Stomach (tissue), 19 donors: ENCODE measurements at places on chromosomes 12 and 14. TPM values are rescaled to one million over a fixed set of nuclear protein-coding genes. Genes with fewer than 3 reads are reported as not detected.
A peak's percentile ranks its signal among the peaks of the same experiment; 100 is the strongest.

DNA sequence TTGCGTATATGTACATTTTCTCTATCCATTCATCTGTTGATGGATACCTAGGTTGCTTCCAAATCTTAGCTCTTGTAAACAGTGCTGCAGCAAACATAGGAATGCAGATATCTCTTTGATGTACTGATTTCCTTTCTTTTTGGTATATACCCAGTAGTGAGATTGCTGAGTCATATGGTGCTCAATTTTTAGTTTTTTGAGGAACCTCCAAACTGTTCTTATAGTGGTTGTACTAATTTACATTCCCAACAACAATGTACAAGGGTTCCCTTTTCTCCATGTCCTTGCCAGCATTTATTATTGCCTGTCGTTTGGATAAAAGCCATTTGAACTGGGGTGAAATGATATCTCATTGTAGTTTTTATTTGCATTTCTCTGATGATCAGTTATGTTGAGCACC is 44.3 kb downstream of the PELI2 start:
- DNase-seq = no peak

GRCh38 chr14:38256533-38256840 is 594 bp upstream of the CLEC14A start:
- DNase-seq = peak; percentile 73

GRCh38 chr12:74647256-74647655 is 109.6 kb downstream of the ATXN7L3B start:
- no peak for DNase-seq

DNA sequence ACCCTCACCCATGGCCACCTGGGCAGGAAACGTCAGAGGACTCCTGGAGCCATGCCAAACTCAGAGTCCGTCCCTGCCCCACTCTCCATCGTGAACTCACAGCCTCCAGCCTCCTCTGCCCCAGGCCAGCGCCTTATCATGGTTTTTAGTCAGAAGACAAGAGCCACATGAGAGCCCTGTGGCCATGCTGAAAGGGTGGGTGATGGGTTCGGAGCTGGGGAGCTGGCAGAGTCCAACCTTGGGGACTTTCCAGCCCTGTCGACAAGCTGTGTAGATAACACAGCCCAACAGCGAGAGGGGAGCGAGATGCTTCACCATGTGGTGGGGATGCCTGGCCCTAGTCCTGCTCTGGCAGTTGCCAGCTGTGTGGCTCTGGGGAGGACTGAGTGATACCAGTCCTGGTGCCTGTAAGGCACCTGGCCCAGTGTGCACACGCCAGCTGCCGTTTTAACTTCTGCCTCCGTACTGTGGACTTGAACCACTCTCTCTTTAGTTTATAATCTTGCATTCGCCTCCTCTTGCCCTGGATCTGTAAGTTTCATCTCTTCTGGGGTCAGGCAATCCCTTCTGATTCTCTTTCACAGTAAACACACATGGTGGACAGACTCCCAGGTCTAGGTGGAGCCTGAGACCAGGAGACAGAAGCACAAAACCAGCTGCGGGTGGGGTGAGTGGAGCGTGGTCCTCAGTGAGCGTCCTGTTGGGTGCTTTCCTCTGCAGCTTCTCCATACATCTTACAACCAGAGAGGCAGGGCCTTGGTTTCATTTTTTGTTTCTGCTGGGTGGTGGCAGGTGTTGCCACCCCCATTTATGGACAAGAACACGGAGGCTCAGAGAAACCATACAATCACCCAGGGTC is 55.3 kb downstream of the RIN3 start:
- no peak for DNase-seq

DNA sequence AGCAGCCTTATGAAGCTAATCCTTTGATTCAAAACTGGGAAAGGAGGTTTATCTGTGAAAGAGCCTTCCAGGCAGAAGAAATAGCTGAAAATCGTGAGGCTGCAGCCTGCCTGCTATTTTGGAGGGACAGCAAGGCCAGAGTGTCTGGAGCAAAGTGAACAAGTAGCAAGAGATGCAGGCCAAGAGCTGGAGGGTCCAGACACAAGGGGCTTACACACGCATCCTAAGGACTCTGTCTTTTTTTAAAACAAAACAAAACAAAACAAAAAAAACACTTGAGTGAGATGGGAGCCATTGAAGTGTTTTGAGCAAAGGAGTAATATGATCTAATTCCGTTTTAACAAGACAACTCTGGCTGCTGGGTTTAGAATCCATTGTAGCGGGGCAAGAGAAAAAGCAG is 76.4 kb upstream of the BCAT1 start:
- DNase-seq = no peak

DNA sequence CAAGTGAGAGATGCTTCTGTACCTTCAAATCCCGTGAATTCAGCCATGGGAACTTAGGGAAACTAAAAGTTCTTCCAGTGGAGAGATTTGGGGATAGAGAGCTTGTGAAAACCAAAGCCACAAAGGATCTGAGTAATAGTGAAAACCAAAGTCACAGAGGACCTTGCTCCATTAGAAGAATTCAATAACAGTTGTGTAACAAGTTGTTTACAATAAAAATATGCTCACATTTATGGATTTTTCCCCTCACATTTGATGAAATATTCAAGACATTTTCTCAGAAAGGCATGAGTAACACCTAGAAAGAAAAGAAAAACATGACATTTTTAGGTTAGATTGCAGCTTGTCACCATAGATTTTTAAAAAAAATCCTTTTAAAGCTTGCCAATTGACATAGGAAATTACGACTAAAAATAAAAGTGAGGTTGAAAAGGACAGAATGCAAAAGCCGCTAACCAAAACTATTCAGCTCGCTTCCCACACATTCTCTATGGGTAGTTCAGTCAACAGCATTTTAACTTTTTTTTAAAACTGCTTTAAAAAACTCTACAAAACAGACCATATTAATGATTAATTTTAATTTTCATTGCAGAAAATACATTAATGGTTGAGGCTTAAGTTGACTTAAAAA is 113.2 kb downstream of the CAND1 start:
- no peak for DNase-seq

- DNase-seq = no peak
Measured at GRCh38 chr12:28882444-28882843, 266.6 kb upstream of the FAR2 start.

DNA sequence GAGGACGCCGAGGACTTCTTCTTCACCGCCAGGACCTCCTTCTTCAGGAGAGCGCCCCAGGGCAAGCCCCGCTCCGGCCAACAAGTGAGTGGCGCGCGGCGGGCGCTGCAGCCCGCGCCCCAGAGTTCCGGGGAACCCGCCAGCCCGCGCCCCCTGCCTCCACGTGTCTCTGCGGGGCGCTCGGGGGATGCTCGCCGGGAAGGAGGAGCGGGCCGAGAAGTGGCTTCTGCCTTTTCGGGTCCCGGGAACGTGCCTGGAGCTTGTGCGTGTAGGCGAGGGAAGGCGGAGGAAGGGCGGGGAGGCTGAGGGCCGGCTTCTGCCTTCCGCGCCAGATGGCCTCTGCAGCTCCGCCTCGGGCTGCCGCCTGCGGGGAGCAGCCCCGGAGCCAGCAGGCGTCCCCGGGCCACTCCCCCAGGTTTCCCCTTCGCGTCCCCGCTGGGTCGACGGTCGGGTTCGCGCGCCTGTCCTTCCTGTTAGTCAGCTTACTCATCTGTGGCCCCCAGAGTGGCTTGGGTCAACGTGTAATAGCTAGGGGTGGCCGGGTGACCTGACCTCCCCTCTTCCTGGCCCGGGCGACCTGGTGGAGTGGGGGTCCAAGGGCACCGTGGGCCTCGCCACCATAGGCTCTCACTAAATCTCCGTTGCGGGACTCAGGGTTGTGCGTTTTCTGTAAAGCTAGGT is 505 bp downstream of the RASSF3 start:
- DNase-seq = peak; percentile 86

- no peak for DNase-seq
Measured at GRCh38 chr12:112841906-112842305, 50.4 kb downstream of the RPH3A start.

DNA sequence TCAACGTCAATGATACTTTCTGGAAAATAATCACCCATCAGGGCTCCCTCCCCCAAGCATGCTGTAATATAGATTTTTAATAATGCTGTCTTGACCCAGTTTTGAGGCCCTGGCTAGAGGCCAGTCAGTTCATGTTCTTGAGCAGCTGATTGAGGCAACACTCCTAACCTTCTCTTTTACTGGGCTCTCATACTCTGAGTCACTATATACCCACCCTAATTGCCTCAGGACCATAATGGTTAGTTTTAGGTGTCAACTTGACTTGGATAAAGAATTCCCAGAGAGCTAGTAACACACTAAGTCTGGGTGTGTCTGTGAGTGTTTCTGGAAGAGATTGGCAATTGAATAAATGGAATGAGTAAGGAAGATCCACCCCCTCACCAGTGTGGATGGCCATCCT is 527.0 kb upstream of the ATP2B1 start:
- no peak for DNase-seq

DNA sequence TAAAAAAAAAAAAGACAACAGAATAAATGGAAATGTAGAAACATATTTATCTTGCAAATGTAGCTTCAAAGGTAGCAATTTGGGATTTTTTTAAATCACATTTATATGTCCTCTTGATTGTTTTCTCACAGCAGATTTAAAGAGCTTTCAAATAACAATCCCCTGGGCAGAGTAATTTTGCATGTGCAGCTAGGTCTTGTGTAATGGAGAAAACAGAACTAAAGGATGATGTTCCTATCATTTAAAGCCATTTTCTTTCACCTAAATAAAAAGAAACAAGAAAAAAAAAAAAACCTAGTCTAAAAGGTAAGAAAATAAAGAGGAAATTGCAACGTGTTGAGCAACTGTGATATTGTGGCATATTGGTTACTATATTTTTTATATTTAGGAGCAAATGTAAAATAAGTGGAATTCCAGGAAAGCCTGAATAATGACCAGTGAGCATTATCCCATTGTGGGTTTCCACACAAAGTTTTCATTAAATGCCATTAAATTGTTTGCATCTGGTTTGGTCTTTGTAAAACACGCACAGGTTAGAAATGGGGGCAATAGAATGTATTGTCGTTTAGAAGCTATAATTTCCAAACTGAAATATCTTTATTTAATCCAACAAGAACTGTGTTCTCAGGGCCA is 215.6 kb downstream of the SLC6A15 start:
- no peak for DNase-seq

DNA sequence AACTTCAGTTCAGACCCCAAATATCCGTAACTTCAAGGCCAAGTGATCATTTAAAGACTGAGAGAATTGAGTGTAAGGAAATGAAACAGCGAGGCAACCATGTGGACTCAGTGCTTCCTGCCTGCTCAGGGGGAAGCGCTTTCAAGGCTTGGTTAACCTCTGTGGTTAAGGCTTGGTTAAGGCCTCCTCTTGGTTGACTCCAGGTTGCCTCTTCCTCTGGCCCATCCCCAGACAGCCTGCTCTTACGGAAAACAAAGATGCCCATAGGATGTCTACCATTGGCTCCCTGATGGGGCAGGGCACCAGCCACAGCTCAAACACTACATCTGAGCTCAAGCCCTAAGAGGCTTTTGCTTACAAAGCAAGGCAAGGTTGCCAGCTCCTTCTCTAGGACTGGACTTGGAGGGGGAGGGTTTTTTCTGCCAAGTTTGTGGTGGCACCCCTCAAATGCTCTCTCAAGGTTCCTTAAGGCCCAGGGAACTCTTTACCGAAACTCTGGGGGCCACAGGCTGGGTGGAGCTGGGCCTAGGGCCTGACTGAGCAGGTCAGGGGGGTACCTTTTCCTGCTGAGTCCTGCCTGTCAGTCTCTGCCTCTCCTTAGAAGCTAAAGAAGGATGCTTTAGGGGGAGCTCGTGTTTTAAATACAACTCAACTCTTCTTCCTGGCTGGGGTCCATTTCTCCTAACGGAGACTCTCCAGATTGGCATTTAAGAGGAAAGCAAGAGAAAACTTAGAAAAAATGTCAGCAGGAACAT is 13.7 kb downstream of the COL2A1 start:
- peak; percentile 67 for DNase-seq

DNA sequence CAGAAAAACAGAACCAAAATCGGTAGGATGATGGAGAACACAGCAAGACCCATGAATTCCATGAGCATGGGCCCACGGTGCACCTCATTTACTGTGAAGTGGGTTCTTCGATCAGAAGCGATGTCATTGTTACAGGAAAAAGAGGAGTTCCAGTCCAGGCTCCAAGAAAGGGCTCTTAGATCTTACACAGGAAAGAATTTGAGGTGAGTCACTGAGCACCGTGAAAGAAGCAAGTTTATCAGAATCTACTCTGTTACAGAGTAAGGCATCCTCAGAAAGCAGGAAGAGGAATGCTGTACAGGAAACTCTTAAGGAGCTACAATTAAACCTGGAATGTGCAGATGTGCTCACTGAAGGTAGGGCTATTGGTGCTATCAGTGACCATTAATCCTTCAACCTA is 11.6 kb upstream of the CHFR start:
- DNase-seq = no peak

- DNase-seq = no peak
Measured at GRCh38 chr14:65167072-65167645, 64.8 kb upstream of the MAX start.

DNA sequence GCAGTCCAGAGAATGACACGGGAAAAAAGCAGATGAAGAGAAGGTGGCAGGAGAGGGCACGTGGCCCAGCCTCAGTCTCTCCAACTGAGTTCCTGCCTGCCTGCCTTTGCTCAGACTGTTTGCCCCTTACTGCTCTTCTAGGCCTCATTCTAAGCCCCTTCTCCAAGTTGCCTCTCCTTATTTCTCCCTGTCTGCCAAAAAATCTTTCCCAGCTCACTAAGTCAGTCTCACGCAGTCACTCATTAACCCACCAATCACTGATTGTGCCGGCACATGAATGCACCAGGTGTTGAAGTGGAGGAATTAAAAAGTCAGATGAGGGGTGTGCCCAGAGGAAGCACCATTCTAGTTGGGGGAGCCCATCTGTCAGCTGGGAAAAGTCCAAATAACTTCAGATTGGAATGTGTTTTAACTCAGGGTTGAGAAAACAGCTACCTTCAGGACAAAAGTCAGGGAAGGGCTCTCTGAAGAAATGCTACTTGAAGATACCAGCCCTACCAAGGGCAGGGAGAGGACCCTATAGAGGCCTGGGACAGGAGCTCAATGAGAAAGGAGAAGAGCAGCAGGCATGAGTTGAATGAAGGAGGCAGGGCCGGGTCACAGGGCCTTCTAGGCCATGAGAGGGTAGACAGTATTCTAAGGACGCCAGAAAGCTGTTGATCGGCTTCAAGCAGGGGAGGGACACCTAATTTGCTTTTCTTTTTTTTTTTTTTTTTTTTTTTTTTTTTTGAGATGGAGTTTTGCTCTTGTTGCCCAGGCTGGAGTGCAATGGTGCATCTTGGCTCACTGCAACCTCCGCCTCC is 40.9 kb downstream of the DAD1 start:
- no peak for DNase-seq

- DNase-seq = no peak
Measured at GRCh38 chr14:59278111-59278510, 89.6 kb downstream of the DAAM1 start.

GRCh38 chr12:29546000-29546399 is 48.5 kb upstream of the OVCH1 start:
- DNase-seq = no peak

GRCh38 chr14:100810435-100810834 is 15.5 kb upstream of the MEG3 start:
- DNase-seq = no peak

PLEKHG7 gene
- total RNA-seq = 2.7 TPM

C12orf54 gene
- not detected for total RNA-seq

RTL1 gene
- not detected for total RNA-seq

LTB4R gene
- total RNA-seq = 3.3 TPM

LHX5 gene
- not detected for total RNA-seq

WASHC3 gene
- 222 TPM for total RNA-seq

TMTC1 gene
- total RNA-seq = 69.4 TPM
